ENCODE measurements at places on chromosomes 5 and 9.
A peak's percentile ranks its signal among the peaks of the same experiment; 100 is the strongest.

DNA sequence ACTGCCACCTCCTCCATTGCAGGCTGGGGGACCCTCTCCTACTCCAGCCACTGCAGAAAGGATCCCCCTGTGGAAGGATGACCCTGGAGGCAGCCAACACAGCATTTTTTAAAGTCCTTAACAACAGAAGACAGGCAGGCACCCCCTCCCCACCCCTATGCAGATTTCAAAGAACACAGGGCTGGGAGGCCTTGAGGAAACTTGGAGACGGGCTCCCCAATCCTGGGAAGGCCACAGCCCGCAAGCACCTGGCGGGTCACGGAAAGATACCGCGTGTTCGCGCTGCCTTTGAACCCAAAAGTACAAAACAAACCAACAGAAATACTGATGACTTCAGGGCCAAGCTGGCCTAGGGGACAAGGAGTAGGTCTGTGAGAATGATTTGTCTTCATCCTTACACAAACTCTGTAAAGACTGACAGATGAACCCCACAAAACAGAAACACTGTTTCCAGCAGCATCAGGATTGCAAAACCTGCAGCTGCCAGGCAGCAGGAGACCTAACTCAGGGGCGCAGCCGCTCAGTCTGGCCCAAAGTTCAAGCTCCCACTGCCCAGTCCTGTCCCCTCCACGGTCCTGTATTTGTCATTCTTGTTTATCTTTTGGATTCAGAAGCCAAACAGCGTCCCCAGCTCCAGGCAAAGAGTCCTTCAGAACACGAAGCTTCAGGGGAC lies 13.8 kb downstream of the VAV2 start:
- DNase-seq: no peak

DNA sequence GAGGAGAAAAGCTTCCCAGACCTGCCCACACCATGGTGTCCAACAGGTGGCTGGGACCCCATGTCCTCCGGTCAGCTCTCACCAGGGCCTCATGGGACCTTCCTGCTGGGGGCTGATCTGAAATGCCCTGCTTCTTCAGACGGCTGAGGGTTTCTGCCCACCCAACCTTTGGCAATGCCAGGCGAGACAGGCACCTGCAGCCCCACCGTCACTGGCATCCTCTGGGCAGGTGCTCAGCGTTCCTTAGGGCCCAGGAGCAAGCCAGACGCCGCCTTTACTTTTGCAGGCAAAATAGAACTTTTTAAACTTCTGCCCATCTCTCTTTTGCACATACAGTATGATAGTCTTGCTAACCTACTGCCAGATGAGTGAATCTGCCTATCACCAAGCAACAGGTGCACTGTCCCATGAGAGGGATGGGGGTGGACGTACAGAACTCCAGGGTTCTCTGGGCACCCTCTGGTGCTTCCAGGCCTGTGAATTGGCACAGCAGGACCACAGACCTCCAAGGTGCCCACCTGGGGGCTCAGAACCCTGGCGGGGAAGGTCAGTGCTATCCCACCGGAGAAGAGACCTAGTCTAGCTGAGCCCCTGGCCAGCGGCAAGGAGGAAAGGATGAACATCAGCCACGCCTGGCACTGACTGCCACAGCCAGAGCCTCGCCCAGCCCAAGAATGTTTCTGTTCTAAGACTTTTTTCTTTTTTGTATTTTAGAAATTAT lies 7.5 kb downstream of the OBP2B start:
- DNase-seq: no peak

- DNase-seq: no peak
These were observed 456 bp downstream of the ZNF79 start for GRCh38 chr9:127424676-127424999.

- no peak for DNase-seq
These were observed 24.9 kb downstream of the KCNV2 start for GRCh38 chr9:2742214-2742613.

GRCh38 chr9:105712773-105713172 lies 18.4 kb downstream of the TMEM38B start:
- DNase-seq: no peak

GRCh38 chr9:21585756-21586752 lies 103.9 kb upstream of the IFNE start:
- DNase-seq: no peak

- DNase-seq: peak; percentile 60
These were observed at the start of gene CAST for GRCh38 chr5:96661855-96662724. TSS of gene CAST (plus strand) at chr5:96662376. CDS start at chr5:96662423, 47 bp downstream.

DNA sequence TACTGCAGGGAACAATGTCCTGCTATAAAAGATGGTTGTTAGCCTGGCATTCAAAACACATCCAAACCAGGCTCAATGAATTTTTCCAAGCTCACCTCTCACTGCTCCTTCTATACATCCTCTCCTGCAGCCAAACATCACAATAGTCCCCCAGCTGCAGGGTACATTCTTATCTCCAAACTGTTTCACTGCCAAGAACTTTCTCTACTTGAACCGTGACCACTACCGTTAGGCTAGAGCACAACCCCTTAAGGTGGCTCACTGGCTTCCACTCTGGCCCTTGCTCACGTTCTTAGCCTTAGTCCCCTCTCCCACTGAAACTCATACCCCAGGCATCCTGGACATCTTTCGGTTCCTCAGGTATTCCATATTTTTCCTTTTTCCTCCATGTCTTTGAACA lies 29.0 kb upstream of the ANXA6 start:
- no peak for DNase-seq

DNA sequence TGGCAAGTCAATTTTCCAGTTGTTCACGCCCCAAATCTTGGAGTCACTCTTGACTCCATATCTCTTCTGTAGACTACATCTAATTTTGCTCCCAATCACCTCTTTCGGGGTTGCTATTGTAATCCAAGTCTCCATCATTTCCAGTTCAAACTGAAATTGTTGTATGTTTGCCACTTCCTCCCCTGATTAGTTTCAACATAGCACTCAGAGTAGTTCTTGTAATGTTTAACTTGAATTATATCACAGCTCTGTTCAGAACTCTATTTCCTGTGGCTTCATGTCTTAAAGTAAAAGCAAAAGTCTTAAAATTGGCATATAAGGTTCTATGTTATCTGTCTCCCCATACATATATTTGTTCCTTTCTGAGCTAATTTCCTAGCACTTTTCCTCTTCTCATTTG lies 348.5 kb upstream of the RIOK2 start:
- no peak for DNase-seq

DNA sequence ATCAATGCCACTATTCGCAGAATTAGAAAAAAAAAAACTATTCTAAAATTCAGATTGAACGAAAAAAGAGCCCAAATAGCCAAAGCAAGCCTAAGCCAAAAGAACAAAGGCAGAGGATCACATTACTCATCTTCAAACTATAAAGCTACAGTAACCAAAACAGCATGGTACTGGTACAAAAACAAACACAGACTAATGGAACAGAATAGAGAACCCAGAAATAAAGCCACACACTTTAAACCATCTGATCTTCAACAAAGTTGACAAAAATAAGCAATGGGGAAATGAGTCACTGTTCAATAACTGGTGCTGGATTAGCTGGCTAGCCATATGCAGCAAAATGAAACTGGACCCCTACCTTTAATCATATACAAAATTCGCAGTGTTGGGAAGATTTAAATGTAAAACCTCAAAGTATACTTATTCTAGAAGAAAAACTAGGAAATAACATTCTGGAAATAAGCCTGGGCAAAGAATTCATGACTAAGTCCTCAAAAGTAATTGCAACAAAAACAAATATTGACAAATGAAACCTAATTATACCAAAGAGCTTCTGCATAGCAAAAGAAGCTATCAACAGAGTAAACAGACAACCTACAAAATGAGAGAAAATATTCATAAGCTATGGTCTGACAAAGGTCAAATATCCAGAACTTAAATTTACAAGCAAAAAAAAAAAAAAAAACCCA lies 153.7 kb downstream of the NDUFS4 start:
- no peak for DNase-seq

GRCh38 chr5:54470128-54470527 lies 14.6 kb downstream of the HSPB3 start:
- no peak for DNase-seq

- DNase-seq: no peak
These were observed 43.3 kb downstream of the SH3GL2 start for GRCh38 chr9:17622141-17622540.

- no peak for DNase-seq
These were observed 143.1 kb downstream of the ELAVL2 start for GRCh38 chr9:23682891-23683431.

DNA sequence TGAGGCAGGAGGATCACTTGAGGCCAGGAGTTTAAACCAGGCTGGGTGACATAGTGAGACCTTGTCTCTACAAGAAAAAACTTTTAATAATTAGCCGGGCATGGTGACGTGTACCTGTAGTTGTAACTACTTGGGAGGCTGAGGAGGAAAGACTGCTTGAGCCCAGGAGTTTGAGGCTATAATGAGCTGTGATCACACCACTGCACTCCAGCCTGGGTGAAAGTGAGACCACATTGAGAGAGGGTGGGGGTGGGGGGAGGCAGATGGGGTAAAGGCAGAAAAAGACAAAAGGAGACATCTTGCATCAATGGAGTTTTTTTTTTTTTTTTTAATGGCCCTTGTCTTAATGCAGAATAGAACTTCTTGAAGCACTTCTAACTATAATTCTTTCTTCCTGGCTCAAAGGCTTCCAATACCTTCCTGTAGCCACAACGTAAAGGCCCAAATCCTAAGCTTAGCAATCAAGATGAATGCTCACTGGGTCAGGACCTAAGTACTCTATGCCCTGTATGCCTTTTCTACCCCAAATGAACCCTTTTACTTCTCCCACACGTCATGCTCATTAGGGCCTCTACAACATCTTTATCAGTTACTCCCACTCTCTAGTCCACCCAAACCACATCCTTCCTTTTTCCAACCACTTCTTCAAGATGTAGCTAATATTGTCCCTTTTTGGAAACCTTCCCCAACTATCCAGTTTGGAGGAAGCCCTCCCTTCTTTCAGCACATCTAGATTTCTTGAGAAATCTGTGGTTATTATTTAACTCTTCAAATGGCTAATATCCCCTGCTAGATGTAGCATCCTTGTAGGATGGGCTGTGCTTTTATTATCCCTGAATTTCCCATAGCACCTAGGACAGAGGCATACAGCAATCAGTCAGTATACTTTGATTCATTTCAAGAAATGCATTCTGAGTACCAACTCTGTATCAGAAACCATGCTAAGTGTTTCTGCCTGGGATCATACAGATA lies 40.8 kb downstream of the CSF2 start:
- DNase-seq: no peak

- DNase-seq: no peak
These were observed 17.0 kb upstream of the ARHGAP26 start for GRCh38 chr5:142753116-142753631.

DNA sequence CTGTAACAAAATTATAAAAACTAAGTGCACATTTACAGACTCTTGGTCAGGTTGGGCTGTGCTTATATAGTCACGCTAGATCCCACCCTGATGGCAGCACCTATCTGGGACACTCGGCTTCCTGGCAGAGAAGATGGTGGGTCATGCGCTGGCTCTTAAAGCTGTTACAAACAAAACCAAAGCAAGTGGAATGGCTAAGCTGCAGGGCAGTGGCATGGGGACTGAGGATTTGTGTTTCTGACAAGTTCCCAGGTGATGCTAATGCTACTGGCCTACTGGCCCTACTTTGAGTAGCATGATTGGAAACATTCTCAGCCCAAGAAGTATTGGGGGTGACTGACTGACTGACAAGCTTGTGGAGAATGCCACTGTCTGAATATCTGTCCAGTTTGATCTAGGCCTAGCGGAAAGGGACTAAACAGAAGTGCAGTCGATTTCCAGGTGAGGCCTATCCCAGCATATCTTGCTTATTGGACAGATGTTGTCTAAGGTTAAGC lies 8.3 kb downstream of the BTF3 start:
- DNase-seq: no peak

- DNase-seq: no peak
These were observed 47.7 kb downstream of the SH3RF2 start for GRCh38 chr5:145984072-145984471.

GRCh38 chr9:132969783-132970182 lies 8.7 kb upstream of the GFI1B start:
- no peak for DNase-seq

DNA sequence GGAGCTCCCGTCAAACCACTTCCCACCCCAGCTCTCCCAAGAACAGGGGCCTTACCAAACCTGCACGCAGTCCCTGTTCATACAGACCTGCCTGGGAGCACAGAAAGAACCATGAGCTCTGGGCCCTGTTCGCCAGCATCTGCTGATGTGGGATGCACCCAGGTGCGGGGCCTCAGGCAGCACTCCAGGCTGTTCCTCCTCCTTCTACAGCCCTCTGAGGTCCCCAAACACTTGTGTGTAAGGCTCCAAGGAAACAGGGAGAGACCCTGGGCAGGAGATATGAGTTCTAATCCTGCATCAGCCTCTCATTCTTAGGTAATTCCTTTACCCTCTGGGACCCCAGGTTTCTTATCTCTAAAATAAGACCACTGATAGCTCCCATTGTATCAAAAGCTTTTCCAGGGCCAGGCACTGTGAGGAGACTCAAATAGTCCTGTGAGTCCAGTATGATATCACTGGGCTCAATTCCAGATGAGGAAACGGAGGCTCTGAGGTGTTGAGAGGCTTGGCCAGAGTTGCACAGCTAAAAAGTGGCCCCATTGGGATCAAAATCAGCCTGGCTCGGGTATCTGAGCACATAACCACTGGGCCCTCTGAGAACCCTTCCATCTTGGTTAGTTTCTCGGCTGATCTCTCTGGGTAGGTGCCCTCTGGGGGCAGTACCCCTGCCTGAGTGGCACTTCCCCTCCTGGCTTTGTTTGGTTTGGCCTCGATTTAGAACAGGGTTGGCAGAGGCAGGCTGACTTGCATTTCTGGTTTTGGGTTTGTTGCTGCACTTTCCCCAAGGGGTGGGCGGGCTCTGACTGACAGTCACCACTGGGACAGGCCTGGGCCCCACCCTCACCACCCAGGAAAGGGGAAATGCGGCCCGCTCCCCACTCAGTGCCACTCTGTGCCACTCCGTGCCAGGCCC lies 116.8 kb downstream of the RGS3 start:
- no peak for DNase-seq

DNA sequence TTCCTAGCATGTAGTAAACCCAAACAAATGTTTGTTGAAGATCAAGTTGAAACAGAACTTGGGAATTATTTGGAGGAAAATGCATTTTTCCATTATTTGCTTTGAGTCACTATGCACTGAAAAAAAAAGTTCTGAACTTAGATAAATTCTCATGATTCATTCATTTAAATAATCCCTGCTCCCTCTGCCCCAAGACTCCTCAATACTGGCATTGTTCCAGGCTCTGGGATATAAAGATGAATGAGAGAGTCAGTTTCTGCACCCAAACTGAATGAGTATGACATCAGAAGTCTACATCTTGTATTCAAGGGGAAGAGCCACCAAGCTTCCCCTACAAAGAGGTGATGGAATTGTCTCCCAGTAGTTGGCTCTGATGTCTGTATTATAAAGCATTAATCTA lies 123.9 kb downstream of the SEC61B start:
- no peak for DNase-seq

GRCh38 chr5:32225445-32225844 lies 51.3 kb upstream of the GOLPH3 start:
- DNase-seq: no peak
